Activated CD8-positive, alpha-beta memory T cell treated with anti-CD3 and anti-CD28 coated beads for 1 hour (primary cell): ENCODE measurements at places on chromosomes 1 and 21.

GRCh38 chr1:57671750-57672149 is 247.9 kb upstream of the DAB1 start:
- DNase-seq, result no peak

- DNase-seq, result no peak
Observed at GRCh38 chr1:104132382-104132973, 382.8 kb downstream of the AMY1C start.

- no peak for DNase-seq
Observed at GRCh38 chr1:24940231-24940630, 10.2 kb upstream of the RUNX3 start.

DNA sequence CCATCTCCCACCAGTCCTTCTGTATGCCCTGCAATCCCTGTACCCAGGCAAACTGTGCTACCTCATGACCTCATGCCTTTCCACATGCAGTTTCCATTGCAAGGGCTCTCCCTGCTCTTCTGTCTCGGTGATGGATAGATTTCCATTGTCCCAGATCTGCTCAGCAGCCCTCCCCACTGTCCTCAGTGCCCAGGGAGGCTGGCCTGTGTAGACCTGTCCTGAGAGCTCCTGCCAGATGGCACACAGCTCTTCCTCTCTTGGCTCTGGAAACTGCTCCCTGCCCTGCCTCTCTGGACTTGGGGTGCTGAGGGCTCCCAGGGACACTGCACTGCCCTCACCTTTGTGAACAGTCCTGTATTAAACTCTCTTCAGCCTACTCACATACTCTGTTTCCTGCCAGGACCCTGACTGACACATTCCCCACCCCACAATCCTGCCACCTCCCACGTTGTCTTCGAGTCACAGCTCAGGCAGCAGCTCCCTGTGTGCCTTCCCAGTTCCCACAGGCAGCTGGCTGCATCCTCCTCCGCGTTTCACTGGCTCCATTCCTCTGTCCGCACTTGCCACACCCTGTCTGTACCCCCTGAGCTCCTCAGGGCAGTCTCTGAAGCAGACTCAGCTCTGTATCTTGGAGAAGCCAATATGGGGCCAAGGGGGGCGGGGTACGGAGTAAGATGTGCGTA is 57.0 kb downstream of the SPATA46 start:
- no peak for DNase-seq

DNA sequence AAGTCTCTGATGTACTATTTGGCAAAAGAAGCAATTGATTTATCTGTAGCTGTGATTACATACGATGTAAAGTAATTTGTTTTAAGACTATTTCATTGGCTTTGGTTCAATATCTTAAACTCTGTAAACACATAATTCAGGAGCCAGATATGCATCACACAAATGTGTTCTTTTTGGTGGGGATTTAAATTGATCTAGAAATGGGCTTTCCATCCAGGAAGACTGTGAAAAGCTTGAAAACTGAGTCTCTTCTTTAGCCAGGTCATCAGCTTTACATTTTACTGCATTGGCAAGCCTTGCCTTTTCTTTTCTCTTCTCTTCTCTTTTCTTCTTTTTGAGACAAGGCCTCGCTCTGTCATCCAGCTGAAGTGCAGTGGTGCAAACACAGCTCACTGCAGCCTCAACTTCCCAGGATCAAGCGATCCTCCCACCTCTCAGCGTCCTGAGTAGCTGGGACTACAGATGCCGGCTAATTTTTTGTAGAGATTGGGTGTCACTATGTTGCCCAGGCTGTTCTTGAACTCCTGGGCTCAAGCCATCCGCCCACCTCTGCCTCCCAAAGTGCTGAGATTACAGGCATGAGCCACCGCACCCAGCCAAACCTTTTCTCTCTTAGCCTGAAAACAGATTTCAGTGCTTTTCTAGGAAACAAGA is 1.4 kb downstream of the RCAN3 start:
- no peak for DNase-seq
